ENCODE measurements at places on chromosomes 11 and 22.

DNA sequence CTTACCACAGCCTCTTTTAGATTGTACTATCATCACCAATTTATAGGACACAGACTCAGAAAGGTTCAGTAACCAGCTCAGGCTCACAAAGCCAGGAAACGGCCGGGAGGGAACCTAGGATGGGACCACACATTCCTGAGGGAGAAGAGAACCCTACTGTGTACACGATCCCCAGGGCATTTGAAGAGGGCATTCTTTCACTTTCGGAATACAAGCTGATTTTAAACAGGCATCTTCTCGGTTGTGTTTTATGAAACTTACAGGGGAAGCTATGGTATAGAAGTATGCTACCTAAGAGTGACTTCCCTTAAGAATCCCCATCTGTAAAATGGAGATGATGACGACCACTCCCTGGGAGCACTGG is 19.0 kb downstream of the SMCO4 start:
- DNase-seq, result no peak

- DNase-seq, result peak; percentile 48
Observed at GRCh38 chr11:22459048-22459447, 120.9 kb downstream of the SLC17A6 start.

DNA sequence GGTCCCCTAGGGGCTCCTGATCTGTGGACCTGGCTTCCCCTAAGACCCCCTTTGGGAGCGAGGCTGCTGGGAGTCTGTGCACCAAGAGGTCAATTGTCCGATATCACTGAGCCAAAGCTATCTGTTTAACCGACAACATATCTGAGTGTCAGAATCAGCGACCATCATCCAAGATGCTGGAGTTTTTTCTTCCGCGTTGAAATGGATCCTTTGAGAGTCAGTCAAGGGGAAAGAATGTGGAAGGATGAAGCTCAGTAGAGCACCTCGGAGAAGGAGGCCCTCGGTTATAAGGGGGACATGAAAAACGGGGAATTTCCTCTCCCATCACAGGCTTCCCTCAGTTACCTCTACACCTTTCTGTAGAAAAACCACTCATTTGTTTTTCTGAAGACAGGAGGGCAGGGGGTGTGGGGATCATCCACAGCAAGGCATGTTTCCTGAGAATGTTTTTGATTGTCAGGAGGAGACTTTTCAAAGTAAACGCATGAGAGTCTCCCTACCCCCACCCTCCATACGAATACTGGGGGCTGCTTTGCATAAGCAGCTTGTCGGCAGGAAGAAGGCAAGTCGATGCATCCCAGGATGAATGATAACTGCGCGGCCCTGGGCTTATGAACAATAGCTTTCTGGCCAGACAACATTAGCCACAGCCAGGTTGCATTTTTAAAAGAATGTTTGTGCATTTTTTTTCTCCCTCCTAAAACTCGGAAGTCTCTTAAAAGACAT is 37.7 kb upstream of the CCND1 start:
- DNase-seq, result no peak

- peak; percentile 76 for DNase-seq
Observed at GRCh38 chr22:35930933-35931332, 97.7 kb downstream of the RBFOX2 start.

DNA sequence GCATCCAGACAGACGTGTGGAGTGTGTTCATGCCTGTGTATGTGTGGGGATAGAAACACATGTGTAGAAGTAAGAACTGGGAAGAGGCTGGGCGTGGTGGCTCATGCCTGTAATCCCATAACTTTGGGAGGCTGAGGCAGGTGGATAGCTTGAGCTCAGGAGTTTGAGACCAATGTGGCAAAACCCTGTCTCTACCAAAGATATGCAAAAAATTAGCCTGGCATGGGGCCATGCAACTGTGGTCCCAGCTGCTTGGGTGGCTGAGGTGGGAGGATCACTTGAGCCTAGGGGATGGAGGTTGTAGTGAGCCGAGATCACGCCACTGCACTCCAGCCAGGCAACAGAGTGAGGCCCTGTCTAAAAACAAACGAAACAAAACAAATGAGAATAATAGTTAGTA is 1166.6 kb downstream of the TBC1D22A start:
- DNase-seq, result no peak

DNA sequence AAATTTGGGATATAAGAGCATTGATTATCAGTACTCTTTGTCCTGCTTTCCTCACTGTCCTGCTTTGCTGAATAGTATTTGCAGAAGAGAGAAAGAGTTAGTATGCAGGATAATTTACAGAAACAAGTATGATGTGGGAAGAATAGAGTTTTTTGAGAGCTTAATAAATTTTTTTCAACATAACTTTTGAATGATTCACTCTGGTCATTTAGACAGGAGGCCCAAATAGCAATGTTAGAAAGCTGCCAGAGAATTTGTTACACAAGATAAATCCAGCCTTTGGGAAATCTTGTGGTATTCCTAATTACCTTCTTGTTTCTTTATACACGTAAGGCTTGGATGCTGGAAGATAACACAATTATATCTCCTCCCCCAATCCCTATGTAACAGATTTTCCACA is 484.6 kb downstream of the CNTN5 start:
- peak; percentile 52 for DNase-seq

DNA sequence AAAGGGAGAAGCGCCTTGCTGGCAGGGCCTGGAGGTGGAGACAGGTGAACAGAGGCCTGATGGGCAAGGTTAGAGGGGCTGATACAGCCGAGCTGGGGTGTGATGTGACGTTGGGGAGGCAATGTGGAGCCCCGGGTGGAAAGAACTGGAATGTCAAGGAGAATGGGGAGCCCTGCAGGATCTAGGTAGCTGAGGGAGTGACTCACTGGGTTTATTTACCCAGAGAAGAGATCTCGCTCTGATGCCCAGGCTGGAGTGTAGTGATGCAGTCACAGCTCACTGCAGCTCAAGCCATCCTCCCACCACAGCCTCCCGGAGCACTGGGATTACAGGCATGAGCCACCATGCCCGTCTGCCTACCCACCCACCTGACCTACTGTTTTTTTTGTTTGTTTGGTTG is 1.9 kb upstream of the CYB5R3 start:
- peak; percentile 82 for DNase-seq

GRCh38 chr11:213111-213510 is 5.6 kb downstream of the RIC8A start:
- DNase-seq, result no peak

GRCh38 chr22:32073262-32073661 is 30.2 kb downstream of the SLC5A1 start:
- DNase-seq, result no peak

GRCh38 chr11:91147885-91148284 is 925.0 kb upstream of the CHORDC1 start:
- no peak for DNase-seq

- DNase-seq, result peak; percentile 77
Observed at GRCh38 chr11:2885678-2886081, at the start of gene CDKN1C. TSS of gene CDKN1C (minus strand) at chr11:2885775. CDS start at chr11:2885456, 319 bp downstream.

GRCh38 chr11:125062218-125062930 is 731 bp upstream of the SLC37A2 start:
- no peak for DNase-seq

DNA sequence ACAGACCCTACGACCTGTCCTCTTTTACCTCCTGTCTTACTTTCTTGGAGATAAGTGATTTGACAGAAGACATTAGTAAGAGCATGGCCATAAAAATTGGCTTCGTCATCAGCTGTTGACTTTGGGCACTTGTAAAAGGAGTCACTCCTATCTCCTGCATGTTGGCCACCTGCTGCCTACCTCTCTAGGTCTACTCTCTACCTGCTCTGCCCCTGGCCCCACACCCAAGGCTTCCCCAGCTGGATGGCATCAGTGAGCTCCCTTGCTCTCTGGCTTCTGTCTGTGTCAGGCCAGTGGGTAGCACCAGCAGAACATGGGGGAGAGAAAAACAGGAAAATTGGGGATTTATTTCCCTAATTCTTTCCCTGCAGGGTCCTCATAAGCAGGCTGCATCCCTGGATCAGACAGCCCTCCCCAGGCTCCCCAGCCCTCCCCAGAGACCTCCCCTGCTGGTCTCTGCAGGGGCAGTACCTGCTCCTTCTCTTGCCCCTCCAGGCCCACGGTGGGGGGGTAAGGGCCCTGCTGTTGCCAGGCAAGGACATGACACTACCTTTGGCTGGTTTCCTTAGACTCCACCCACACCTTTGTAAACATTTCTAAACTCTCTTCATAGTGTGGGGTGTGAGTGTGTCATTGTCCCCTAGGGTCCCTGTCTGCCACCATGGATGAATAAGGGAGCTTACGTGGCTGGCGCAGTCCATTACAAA is 157.0 kb upstream of the NECTIN1 start:
- no peak for DNase-seq

DNA sequence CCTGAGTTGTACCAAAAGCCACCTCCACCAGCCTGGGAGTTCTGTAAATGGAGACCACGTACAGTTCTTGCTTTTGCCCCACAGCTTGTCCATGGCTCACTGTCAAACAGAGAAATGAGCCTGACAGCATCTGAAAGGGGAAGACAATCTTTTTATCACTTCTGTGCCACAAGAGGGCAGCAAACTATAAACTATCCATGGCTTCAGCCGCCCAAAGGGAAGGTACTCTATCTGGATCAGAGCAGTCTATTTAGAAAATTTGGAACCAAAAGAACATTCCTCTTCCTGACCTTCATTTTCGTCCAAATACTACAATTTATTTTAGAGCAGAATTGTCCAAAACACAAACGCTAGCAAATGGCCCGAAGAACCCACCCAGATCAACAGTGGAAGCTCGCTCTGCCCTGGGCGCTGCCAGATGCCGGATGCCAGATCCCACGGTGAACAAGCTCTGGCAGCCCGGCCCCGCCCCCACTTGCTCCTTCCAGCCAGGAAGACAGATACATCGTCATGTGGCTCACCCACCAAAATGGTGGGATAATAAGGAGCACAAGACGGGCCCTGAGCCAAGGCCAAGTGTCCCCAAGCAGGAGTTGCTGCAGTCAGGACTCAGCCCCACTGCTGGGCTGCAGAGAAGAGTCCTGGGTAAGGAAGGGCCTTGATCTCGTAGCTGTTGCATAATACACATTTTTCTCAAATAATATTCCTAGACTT is 23.9 kb upstream of the SCGB1A1 start:
- DNase-seq, result peak; percentile 86

DNA sequence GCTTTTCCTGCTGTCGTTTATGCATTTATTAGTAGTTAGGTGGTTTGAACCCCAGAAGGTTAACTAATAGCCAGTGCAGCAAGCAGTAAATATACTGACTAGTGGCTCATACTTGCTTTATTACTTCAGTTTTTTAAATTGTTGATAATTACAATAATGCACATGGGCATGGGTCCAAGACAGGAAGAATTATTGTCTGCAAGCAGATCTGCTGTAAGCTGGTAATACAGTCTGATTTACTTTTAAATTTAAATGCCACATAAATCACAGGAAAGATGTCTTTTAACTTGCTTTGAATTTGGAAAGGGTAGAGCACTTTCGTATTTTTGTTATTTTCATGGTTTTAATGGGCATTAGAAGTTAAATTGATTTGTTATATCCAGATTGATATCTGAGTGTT is 27.1 kb downstream of the APLP2 start:
- DNase-seq, result no peak

DNA sequence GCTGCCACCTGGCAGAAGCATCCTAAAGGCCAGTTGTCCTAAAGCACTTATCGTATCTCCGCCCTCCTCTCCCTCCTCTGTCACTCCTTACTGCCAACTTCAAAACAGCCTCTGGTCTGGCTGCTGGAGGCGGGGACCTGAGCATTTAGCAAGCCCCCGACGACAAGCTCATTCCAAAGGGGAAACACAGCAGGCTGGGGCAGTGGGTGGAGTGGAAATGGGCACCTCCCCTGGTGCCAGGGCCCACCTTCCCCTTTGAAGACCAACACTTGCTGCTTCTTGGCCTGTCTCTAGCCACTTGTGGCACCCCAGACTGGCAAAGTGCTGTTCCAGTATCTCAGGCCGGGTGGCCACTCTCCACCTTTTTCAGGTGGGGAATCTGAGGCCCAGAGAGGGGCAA is 3.6 kb downstream of the MAP3K11 start:
- DNase-seq, result no peak

DNA sequence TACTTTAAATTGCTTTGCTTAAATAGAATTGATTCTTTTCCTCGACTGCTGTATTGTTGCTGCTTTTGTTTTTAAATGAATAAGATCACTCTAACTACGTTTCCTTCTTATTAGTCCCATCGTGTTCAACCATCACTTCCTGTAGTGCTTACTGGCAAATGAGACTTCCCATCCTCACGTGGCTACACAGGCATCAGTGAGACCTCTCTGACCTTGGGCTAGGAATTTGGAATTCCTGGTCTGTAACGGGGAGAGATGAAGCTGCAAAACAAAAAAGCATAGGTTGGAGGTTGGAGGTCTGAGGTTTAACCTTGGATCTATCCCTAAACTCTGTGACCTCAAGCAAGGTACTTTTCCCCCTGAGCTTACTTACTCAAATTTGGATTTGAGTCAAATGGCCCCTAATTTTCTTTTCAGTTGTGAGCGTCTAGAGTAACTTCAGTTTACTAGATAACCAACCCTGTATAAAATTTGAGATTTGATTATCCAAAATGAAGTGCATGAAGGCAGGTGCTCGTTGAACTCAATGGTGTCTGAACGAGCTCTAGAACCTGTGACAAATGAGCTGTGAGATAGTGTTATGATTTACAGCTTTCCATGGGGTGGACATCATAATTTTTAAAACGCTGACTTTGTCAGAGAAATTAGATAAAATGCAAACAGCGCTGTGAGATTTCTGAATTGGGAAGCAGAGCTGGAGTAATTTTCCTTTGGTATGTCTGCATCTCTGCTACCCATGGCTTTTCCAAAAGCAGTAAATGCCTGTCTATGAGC is 151.2 kb downstream of the DBX1 start:
- no peak for DNase-seq

- peak; percentile 17 for DNase-seq
Observed at GRCh38 chr11:127471662-127472061, 471.1 kb upstream of the KIRREL3 start.

- no peak for DNase-seq
Observed at GRCh38 chr11:47225552-47226400, 11.0 kb downstream of the DDB2 start.

DNA sequence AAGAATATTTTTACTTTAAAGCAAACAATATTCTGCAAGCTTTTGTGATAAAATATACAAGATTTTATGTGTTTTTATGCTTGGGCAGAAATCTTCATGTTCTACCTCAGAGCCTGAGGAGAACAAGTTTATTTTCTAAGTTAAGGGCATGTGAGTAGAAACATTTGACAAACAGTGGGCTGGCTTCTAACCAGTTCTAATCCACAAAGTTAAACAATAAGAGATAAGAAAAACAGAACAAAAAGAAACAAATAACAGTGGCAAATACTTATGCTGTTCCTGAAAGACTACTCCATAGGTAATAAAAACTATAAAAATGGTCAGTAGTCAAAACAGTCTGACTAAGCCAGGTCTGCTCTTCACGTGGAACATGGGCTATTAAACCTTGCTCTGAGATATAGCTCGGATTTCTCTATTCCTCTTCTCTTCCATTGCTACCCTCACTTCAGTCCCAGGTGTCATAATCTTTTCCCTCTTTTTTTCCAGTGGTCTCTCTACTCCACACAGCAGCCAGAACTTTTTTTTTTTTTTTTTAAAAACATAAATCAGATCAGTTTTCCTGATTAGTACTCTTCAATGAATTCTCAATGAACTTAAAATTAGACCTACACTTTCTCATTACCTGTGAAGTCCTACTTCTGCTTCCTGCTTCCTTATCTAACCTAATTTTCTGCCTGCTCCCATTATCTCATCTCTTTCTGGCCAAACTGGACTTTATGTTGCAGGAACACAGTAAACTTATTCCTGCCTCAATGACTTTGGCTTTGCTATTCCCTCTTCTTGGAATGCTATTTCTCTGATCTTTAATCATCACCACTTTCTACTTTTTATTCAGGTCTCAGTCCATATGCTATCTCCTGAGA is 671.1 kb upstream of the CCDC90B start:
- no peak for DNase-seq

Measured in ELR (cell line).